ENCODE measurements at places on chromosomes 6 and 20.

- DNase-seq, result no peak
Observed at GRCh38 chr20:7911586-7912330, 28.5 kb downstream of the HAO1 start.

- DNase-seq, result no peak
Observed at GRCh38 chr20:62782149-62782892, 14.0 kb upstream of the MRGBP start.

- no peak for DNase-seq
Observed at GRCh38 chr6:96014846-96015517, 792 bp upstream of the FUT9 start.

GRCh38 chr20:2751878-2752566 lies 48.4 kb downstream of the CPXM1 start:
- no peak for DNase-seq

DNA sequence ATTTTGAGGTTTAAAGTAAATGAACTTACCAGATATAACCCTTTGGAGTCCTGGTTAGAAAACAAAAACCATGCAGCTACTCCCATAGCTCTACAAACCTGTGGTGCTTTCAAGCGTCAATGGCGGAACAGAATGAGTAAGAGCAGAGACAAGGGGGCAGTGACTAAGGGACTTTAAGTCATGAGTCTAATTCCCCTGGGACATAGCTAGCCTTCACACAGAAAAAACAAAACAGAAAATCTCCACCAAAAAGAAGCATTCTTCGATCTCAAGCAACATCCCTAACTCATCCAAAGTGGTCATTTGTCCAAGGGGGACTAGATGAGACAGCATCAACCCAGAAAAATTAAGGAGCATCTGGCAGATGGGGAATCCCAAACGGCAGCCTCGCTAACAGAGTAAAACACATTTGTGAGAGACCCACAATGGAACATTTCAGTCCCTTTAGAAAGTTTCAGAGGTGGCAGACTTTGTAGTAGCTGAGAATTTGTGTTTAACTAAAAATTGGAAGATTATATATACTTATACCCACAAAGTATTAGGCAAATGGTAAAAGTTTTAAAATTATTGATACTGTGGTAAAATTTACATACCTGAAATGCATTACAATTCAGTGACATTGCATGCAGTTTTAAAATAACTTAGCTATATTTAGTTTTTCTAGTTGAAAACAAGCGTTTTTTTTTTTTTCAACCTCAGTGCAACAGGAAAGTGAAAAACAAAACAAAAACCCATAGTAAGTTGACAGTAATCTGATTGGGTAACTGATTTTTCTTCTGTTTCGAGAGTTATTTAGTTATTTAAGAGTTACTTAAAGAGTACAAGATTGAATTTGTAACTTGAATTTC lies 67.5 kb downstream of the KCNQ5 start:
- DNase-seq, result no peak

GRCh38 chr20:11582060-11582459 lies 335.6 kb upstream of the BTBD3 start:
- no peak for DNase-seq

GRCh38 chr20:64161356-64162238 lies 2.7 kb upstream of the MYT1 start:
- DNase-seq, result peak; percentile 76
